ENCODE measurements at places on chromosomes 4 and X.

- DNase-seq, result no peak
Observed at GRCh38 chr4:173936861-173937260, 346.6 kb downstream of the FBXO8 start.

- DNase-seq, result no peak
Observed at GRCh38 chr4:8365353-8365752, 75.2 kb downstream of the ACOX3 start.

DNA sequence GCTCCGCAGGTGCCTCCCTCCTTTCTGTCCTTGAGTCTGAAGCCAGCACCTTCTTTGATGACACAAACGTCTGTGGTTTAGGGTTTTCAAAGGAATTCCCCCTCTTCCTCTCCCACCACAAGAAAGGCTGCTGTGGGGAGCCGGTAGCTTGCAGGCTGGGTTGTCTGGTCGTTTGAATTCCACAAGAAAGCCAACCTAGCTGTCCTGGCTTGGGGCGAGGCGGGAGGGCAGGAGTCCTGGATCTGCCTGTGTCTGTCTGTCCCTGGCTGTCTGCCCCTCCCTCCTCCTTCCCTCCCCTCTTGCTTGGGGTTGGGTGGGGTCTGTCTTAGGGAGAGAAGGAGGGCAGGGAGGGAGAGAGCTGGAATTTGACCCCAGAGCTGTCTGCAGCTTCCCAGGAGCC, 56.3 kb downstream of the SHROOM2 start:
- no peak for DNase-seq

DNA sequence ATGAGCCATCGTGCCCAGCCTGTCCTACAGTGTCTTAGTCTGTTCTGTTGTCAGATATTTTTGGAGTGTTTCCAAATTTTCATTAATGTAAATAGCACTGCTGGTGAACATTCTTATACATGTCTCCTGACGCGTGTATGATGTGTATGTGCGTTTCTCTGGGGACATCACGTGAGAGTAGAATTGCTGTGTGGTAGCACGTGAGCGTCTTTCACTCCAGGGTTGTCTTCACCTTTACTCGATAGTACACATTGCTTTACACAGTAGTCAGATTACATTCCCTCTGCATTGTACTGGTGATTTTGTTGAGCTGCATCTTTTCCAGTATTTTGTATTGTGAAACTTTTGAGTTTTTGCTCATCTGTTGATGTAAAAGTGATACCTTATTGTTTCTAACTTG, 60.0 kb downstream of the ARHGAP10 start:
- no peak for DNase-seq

GRCh38 chrX:9144701-9145241, 110.8 kb upstream of the FAM9B start:
- DNase-seq, result no peak

DNA sequence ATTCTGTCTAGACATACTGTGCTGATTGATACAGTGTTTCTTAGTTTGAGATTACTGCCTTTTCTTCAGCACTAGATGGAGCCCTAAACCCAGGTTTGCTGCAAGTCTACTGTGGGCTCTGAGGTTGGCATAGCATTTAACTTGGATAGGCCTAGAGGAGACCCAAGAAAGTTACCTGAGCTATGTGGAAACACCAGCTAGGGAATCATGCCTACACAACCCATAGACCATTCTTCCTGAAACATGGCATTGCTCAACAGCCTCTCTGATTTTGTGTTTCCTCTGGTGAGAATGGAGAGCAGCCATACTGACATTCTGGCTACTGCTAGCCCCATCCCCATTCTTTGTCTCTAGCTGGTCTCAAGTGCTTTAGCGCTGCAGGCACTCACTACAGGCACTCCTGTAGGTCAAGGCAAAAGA, 287.7 kb upstream of the PCDH18 start:
- no peak for DNase-seq

GRCh38 chr4:1991087-1991486, 17.7 kb downstream of the NELFA start:
- no peak for DNase-seq

DNA sequence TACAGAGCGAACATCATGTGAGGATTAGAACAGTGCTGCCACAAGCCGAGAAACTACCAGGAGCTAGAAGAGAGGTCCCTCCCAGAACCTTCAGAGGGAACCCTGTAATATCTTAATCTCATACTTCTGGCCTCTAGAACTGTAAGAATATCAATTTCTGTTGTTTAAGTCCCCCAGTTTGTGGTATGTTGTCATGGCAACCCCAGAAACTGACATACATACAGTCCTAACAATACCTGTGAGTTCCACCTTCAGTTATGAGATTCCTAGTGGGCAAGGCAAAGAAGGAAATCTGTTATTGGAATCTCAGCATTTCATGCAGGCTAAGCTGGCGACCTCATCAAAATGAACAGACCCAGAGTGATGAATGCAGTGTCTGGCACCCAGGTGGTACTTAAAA, 42.5 kb downstream of the ZBTB49 start:
- DNase-seq, result no peak

GRCh38 chrX:53251307-53251706, 26.3 kb upstream of the KDM5C start:
- no peak for DNase-seq

DNA sequence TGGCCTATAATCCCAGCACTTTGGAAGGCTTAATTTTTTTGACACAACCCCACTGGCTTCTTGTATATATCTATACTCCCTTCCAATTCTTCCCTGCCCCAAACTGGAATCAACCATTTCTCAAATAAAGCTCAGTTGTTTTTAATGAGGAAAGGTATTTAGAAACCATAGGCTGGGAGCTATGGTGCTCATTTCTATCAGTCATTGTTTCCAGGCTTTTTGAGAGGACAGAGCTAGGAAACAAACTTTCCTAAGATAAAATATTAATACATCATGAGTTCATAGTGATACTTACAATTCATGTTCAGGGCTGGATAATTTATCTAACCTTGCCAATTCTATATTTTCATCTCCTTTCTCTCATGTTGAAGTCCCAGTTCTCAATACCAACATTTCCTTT, 50.3 kb downstream of the BCOR start:
- DNase-seq, result no peak

DNA sequence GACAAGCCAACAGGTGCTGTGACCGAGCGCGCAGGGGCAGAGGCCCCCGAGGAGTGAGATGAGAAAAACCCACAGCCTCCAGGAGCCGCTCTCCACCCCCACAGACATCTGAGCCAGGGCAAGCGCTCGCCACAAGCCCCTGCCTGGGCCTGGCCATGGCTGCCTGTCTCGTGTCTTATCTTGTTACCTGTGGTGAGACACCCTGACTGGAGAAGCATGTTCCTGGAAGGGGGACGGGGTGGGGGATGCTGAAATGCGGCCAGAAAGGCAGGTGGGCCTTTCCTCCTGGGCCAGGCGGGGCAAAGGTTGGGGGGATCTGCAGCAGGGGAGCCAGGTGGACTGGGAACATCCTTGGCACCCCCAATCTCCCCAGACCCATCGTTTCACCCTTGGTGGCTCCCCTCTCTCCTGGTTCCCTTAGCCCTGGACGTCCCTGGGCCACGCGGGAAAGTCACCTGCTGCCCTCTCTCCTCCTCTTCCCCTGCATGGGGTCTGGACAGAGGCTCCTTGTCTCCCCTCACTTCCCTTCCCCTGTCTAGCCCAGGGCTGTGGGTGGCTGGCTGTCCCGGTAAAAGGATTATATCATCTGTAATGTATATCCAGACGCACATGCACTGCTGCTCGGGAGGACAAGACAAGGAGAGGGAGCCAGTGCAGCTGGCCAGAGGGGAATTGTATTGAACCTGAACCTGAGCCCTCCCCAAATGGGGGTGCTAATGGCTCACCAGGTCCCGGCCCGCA, 8.4 kb upstream of the DUSP9 start:
- no peak for DNase-seq

Measured in left lobe of liver (tissue), 2 donors.